ENCODE measurements at places on chromosomes 2 and 18. TPM values are rescaled to one million over a fixed set of nuclear protein-coding genes. Genes with fewer than 3 reads are reported as not detected.

Gene NEU4
- not detected for total RNA-seq

Gene EN1
- total RNA-seq = 0.37 TPM

Gene IMPA2
- 11.4 TPM for total RNA-seq

Gene KCNG2
- 0.49 TPM for total RNA-seq

Gene SAP130
- total RNA-seq = 8.5 TPM

Gene NEU2
- total RNA-seq = not detected

Gene PFN4
- total RNA-seq = not detected

Gene CFAP65
- total RNA-seq = not detected

Gene ZNF892
- total RNA-seq = 4.4 TPM

Gene MC5R
- not detected for total RNA-seq

Gene VIT
- total RNA-seq = 10.0 TPM

Gene SCYGR4
- not detected for total RNA-seq

Gene MC4R
- total RNA-seq = not detected

Gene GREB1
- total RNA-seq = 2.3 TPM
